ENCODE measurements at places on chromosomes 4 and X. TPM values are rescaled to one million over a fixed set of nuclear protein-coding genes. Genes with fewer than 3 reads are reported as not detected.

DNA sequence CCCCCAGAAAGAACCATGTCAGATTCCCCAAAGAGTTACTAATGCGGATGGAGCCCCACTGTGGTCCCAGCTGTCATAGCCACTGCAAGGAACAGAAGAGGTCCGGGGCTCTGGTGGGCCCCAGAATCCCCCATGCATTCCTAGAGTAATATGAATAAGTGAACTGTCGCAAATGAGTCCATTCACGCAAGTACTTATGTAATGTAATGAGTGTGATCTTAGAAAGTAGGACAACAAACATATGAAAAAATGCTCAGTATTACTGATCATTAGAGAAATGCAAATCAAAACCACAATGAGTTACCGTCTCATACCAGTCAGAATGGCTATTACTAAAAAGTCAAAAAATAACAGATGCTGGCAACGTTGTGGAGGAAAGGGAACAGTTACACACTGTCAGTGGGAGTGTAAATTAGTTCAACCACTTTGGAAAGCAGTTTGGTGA lies 141.5 kb upstream of the RBPJ start:
- no peak for DNase-seq

GRCh38 chr4:24544208-24544988 lies 40.0 kb downstream of the DHX15 start:
- no peak for DNase-seq

DNA sequence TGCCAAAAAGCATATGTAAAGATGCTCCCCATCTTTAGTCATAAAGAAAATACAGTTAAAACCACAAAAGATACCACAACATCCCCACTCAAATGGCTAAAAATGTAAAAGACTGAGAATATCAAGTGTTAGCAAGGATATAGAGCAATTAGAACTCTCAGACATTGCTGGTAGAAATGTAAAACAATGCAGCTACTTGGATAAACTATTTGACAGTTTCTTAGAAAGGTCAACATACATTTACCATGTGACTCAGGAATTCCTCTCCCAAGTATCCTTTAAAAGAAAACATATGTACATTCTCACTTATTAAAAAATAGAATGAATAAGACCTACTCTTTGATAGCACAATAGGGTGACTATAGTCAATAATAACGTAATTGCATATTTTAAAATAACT lies 173.7 kb downstream of the HNRNPD start:
- no peak for DNase-seq

DNA sequence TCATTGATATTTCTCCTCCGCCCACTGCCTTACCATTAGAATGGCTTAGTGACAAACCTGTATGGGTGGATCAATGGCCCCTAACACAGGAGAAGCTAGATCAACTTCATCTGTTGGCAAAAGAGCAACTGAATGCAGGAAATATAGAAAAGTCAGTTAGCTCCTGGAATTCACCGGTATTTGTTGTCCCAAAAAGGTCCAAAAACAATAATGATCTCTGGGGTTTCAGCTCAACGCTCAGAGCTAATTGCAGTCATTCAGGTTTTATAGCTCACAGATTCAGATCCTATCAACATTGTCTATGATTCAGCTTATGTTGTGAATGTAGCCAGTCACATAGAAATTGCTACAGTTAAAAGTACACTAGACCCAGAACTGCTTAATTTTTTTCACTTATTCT lies 124.0 kb upstream of the ZCCHC13 start:
- no peak for DNase-seq

DNA sequence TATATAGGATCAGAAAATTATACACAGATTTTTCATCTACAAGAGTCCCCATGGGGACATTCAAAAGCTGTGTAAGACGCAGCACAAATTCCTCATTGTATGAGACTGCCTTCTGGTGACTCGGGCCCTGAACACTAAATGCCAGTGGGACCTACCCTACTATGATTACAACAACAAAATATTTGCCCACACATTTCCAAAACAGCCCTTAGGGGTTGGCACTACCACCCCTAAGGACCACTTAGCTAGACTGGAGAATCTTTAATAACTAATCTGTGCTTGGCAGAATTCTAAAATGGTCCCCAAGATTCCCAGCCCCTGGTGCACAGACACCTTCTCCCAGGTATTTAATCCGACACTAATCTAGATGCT lies 29.1 kb downstream of the UCHL1 start:
- DNase-seq, result no peak

- DNase-seq, result no peak
Measured at GRCh38 chrX:87525771-87526229, 8.2 kb downstream of the KLHL4 start.

Gene GAGE13
- not detected for total RNA-seq

Gene EREG
- total RNA-seq, result not detected

Gene HELT
- not detected for total RNA-seq

Measured in activated CD4-positive, alpha-beta T cell treated with anti-CD3 and anti-CD28 coated beads, Interleukin-2, amount 10 ng/mL, durations not matched to agents 24 days and 14 days (primary cell).